ENCODE measurements at places on chromosomes 4 and X. TPM values are rescaled to one million over a fixed set of nuclear protein-coding genes. Genes with fewer than 3 reads are reported as not detected.

DCAF8L2 gene
- total RNA-seq = 0.05 TPM

TLR2 gene
- total RNA-seq = 0.27 TPM

MAOA gene
- total RNA-seq = 0.38 TPM

MAGEE2 gene
- not detected for total RNA-seq

NR0B1 gene
- total RNA-seq = not detected

TCEAL7 gene
- total RNA-seq = 34.1 TPM

IL9R gene
- not detected for total RNA-seq

FMR1NB gene
- total RNA-seq = not detected

DGAT2L6 gene
- not detected for total RNA-seq

GIMD1 gene
- total RNA-seq = not detected

DNA sequence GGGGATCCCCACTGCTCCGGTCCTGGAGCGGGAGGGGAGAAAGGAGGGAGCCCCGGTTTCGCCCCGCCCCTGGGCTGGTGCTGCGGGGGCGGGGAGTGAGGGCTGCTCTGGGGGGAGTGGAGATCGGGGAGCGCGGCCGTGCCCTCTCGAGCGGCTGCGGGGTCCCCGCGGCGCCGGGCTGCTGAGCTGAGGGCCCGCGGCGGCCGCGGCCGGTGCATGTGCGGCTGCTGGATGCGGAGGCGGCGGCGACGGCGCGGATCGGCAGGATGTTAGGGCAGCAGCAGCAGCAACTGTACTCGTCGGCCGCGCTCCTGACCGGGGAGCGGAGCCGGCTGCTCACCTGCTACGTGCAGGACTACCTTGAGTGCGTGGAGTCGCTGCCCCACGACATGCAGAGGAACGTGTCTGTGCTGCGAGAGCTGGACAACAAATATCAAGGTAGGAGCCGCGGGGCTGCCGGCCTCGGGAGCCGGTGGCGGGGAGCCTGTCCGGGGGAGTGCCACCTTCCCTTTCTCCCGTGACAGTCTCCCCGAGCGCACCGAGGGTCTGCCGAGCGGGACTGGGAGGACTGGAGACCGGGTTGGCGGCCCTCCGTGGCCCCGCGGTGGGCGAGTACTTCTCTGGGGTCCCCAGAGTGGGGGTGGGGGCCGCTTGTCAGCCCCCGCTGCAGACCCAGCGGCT, at the start of gene ING2:
TSS of gene ING2 (plus strand) at position 129 of the 681 bp plus-strand sequence. CDS start at position 267, 138 bp downstream.
- ATAC-seq = peak; percentile 32

DNA sequence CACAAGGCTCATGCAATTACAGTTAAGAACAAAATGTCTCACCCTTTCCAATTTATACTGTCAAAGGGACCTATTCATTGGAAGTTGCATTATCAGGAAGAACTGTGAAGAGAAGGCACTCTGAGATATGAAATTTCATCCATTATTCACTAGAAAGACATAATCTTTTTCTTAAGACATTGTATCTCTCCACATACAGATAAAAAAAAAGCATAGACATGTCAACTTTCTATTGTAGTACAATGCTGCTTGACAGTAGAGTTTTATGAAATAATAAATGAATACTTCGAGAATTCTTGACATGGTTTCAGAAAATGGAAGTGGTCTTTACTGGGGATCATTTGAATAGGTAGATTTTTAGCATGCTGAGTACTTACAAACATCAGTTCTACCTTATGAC, 545.0 kb downstream of the TMA16 start:
- no peak for ATAC-seq

DNA sequence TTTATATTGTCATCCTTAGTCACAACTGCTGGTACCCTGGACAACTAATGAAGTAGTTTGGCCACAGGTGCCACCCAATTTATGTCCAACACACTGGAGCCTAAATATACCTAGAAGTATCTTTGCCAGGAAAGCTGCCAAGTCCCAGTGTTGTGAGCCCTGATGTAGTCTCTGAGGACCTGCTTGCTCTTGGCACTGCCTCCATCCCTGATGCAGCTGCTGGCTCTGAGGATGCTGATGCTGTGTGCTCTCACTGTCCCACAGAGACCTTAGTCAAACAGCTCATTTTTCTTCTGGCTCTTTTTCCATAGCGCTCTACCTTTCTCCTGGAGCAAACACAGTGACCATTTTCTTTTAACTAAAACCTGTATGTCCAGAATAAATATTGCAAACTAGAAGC, 1535.4 kb upstream of the ADGRL3 start:
- no peak for ATAC-seq

GRCh38 chrX:125651426-125651825, 331.8 kb downstream of the TEX13C start:
- no peak for ATAC-seq

DNA sequence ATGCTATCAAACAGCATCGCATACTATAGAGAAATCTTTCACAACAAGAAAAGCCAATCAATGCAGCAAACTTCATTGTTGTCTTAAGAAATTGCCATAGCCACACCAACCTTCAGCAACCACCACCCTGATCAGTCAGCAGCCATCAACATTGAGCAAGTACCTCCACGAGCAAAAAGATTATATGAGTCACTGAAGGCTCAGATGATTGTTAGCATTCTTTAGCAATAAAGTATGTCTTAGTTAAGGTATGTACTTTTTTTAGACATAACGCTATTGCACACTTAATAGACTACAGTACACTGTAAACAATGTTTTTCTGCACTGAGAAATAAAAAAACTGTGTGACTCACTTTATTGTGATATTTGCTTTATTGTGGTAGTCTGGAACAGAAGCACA, 37.8 kb upstream of the FUNDC1 start:
- no peak for ATAC-seq

GRCh38 chr4:54645830-54646229, 11.9 kb upstream of the KIT start:
- no peak for ATAC-seq

- no peak for ATAC-seq
These were observed 49.3 kb downstream of the MRPL1 start for GRCh38 chr4:77911842-77912450.

- ATAC-seq = no peak
These were observed 9.9 kb downstream of the CHIC2 start for GRCh38 chr4:54054501-54054900.

GRCh38 chrX:48936429-48937053, 17.7 kb upstream of the PIM2 start:
- no peak for ATAC-seq

- peak; percentile 36 for ATAC-seq
These were observed 447.5 kb upstream of the RASGEF1B start for GRCh38 chr4:81919223-81919622.

- ATAC-seq = no peak
These were observed 186.3 kb downstream of the NWD2 start for GRCh38 chr4:37430718-37431416.

DNA sequence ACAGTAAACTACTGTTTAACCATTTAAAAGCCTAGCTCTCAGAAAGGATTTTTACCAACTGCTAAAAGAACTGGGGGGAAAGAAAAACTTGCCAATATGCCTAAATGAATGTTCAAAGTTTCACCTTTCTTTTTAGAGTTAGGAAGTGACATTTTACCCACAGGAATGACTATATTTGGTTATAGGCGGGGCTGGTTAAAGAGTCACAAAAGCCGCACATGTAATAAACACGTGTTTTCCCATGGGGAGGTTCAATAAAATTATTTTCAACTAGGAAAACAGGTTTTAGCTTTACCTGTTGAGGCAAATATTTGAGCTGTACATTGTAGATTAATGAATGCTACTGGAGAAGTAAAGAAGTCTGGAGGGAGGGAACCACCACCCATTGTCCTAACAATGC, 41.6 kb upstream of the UGDH start:
- no peak for ATAC-seq

DNA sequence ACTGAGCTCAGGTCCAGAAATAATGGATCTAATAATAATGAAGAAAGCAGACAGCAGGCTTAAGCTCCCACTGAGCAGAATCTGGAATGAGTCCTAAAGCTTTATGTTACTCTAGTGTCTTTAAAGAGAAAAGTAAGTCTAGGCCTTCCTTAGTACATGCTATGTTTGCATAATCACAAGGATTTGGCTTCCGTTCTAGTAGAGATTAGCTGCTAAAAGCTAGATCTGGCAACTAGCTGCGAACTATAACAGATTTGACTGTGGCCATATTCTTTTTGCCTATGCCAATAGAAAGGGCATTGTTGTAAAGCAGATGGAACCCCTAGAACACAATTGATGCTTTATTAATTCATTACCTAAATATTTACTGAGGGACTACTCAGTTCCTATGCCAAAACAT, 19.0 kb downstream of the COX7B2 start:
- ATAC-seq = no peak

Measured in motor neuron (in vitro differentiated cells).